ENCODE measurements at places on chromosomes 3 and 15.
A peak's percentile ranks its signal among the peaks of the same experiment; 100 is the strongest.

DNA sequence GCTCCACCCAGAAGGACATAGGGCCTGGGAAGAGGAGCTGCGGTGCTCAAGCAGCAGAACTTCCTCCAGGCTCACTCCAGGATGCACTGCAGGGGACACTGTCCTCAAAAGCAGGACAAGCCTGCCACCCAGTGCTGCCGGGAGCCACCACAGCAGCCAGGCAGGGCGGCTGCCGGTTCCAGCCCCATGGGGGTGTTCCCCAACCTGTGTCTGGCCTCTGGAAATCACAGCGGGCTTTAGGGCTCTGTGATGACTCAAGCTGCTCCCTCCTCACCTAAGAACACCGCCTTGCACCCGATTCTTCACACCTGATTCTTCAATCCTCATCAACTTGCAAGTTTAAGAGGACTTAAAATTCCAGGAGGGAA lies 71.9 kb upstream of the SLC6A11 start:
- no peak for DNase-seq

DNA sequence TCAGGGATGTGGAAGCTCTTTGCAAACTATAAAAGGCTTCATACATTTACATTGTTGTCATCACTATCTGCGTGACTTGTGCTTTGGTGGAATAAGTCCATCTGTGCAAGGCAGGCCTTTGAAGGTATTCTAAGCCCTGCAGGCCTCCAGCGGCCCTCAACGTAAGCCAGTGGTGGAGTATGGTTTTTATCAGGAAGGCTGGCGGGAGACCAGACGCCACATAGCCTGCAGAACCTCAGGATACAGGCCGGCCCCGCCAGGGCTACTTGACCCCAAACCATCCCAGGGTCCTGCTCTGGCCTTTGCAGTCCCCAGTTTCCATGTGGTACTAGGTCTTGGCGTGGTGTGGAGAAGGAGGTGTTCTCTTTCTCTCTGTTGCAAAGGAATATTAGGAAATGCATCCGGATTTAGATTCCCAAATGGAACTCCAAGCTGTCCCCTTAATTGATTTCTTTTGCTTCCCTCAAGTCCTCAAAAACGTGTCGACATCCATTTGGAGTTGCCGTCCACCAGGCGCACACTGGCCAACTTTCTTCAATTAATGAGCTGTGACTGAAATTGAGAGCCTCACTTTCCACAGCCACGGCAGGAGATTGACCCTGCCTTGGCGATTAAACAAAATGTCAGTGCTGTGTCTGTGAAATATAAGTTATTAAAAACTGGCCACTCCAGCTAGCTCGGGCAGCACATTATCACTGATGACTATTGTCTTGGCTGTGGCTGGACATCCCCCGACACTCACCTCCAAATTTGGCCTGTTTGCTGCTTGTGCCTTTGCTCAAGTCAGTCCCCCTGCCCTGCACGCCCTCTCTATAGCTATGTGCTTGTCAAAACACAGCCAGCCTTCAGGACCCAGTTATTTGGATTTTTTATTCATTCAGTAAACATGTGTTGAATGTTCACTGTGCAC lies 239.8 kb upstream of the TLE3 start:
- DNase-seq = no peak

- no peak for DNase-seq
These were observed 193.4 kb downstream of the PDZRN3 start for GRCh38 chr3:73431183-73431900.

DNA sequence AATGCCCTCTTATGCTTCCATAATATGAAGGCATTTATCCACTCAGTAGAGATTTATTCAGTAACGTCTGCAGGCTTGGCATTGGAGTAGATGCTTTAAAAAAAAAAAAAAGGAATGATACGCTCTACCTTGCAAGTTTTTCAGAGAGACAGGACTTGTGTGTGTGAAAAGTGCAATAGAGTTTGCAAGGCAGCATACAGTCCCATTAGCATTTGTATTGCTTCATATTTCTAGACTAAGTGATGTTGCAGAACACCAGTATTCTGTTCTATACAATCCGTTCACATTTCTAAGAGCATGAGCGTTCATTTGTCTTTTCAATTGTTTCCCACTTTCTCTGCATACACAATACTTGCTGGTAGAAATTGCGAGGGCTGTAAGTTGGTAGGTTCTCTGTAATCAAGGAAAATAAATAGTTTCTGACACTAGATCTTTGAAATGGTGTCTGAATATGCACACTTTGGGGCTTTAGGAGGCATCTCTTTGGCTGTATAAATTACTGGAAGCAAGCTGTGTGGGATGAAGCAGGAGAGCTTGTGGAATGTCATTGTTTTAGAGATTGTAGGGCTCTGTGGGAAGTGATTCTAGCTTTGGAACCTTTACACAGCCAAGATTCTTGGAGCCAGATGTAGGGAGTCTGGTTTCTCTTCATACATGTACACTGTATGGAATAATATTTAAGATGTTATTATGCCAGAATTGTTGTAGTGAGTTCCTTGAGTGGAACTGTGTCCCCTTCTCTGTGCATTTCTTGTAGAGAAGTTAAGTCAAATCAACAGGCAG lies 262.7 kb downstream of the FEZF2 start:
- DNase-seq = no peak

- DNase-seq = no peak
These were observed 10.5 kb upstream of the ABHD2 start for GRCh38 chr15:89077750-89078149.

DNA sequence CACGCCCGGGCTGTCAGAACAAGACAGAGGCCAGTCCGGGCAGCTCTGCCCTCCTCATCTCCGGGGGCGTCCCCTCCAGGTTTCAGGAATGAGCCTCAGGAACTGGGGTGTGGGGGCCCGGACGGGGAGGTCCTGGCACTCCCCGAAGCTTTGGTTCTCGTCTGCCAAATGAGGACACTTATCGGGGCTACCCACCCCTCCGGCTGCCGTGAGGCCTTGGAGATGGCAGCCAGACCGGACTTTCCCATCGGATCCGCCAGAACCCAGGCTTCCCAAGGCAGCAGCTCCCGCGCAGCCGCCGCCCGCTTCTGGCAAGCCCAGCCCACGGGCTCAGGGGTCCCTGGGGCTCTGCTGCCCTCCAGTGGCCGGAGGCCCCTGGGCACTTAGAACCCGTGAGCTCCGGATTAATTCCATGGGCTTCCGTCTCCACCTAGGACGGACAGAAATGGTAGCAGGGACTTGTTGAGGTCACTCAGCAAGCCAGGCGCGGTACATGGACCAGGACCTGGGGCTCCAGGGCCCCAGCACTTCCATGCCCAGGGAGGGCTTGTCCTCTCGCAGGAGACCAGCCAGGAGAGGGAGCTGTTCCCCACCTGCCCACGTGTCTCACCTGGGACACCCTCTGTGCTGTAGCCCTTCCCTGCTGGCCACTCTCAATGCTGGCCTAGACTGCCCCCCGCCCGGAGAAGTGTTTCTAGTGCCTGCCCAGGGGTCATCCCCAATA lies 89.4 kb downstream of the LINGO1 start:
- peak; percentile 72 for DNase-seq

DNA sequence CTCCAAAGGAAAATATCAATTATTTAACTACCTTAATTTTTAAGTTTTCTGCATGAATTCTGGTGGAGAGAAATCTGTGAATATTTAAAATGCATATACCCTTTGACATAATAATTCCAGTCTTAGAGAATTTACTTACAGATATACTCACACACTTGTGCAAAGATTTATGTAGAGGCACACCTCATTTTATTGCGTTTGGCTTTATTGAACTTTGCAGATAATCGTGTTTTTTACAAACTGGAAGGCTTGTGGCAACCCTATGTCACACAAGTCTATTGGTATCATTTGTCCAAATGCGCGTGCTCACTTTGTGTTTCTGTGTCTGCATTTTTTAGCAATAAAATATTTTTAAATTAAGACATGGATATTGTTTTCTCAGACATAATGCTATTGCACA lies 81.5 kb downstream of the SENP2 start:
- no peak for DNase-seq

DNA sequence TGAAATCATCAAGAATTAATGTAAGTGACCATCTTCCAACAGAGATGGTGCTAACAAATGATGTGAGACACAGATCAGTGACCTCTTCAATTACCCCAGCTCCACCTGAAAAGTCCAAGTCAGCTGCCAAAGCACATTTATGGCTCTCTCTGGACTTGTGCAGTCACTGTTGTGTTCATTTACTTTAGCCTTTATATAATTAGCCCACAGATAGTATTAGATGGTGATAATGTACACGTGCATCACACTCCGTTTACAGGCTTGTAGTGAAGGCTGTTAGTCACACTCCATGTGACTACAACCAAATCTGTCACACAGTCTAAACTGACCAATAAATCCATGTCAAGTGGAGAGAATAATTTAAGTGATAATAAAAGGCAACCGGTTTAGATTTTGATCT lies 331.5 kb upstream of the IL12A start:
- no peak for DNase-seq

- no peak for DNase-seq
These were observed 2.3 kb downstream of the SELENOS start for GRCh38 chr15:101275018-101275417.

- no peak for DNase-seq
These were observed 25.0 kb upstream of the SCN10A start for GRCh38 chr3:38840987-38841386.

- DNase-seq = no peak
These were observed 80.7 kb upstream of the EOMES start for GRCh38 chr3:27802849-27803248.

DNA sequence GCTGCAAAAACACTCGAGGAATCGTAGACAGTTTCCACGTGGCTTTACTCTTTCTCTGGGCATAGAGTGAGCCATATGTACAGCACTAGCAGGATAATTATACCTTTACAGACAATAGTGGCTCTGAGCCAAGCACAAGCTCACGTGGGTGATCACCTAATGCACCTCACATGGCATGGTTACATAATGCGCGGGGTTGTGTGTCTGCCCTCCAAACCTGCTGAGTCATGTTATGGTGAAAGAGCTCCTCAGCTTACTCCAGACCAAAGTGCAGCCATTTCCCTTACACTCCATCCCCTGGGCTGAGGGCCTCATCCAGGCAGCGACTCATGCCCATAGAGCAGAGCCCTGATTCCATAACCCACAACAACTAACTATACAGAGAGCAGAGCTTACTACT lies 1458.4 kb upstream of the CADM2 start:
- no peak for DNase-seq

DNA sequence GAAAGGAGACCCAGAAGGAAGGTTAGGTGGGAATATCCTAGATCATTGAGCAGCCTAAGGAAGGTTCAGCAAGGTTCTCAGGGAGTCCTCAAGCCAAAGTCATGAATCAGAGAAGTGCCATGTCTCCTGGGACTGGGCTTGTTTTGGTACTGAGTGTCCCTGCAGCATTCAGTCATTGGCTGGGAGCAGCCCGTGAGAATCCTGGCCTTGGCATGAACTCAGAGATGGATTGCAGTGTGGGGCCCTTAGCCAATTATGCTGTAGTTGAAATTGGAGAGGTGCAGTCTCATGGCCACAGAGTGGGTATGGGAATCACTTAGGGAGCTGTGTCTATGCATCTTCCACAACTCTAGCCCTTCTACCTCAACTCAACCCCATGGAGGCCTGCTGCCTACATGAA lies 17.0 kb upstream of the PPM1L start:
- DNase-seq = no peak

GRCh38 chr15:78617516-78617915 lies 3.3 kb downstream of the CHRNA3 start:
- DNase-seq = no peak

GRCh38 chr15:101295607-101296161 lies 636 bp upstream of the SNRPA1 start:
- no peak for DNase-seq

DNA sequence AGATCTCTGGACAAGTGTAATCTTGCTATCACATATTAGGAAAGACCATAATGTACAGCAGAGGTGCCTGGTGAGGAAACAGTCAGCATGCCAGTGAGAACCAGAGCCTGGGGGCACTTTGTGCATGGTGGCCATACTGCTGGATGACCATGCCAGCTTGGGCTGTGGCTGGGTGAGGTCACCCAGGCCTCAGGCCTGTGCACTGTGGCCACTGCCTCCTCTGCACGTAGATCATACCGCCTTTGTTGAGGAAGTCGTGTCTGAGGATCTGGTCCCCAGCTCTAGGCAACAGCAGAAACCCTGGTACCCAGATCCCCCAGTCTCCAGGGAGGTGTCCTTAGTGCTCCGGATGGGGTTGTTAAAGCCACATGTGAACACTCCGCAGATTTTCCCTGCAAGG lies 38.9 kb downstream of the ZNF710 start:
- DNase-seq = no peak

- DNase-seq = no peak
These were observed 45.0 kb downstream of the GPR176 start for GRCh38 chr15:39874890-39875549.

DNA sequence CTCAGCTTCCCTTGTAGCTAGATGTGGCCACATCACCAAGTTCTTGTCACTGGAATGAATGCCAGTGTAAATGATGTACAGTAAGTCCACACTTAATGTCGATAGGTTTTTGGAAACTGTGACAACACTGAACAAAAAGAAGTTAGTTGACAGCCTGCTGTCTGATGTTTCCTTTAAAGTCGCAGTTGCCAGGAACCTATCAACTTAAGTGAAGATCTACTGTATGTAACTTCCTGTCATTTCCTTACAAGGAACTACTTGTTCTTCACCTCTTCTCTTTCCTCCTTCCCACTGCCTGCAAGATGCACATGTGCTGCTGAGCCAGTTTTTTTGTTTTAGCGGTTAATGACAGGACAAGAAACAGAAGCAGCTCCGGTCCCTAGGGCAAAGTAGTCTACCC lies 44.6 kb downstream of the HDGFL3 start:
- no peak for DNase-seq
